ENCODE measurements at places on chromosomes 6 and 20.

GRCh38 chr6:41774841-41775240 lies 4.9 kb downstream of the FRS3 start:
- H3K27ac ChIP-seq: no peak overlapping the region
- H3K27me3 ChIP-seq: no peaks in the 10 kb centered on the region
- DNase-seq: no peak

- H3K27me3 ChIP-seq: no peaks in the 10 kb centered on the region
- H3K27ac ChIP-seq: no peak overlapping the region
- H3K4me3 ChIP-seq: no peak overlapping the region
- H3K4me1 ChIP-seq: no peaks in the 10 kb centered on the region
- no peak for DNase-seq
- H3K36me3 ChIP-seq: no peaks in the 10 kb centered on the region
Observed at GRCh38 chr20:22430154-22430745, 154.1 kb downstream of the FOXA2 start.

GRCh38 chr6:81126150-81126549 lies 626.3 kb downstream of the TENT5A start:
- no peak for DNase-seq
- H3K27ac ChIP-seq: no peak overlapping the region
- H3K27me3 ChIP-seq: no peaks in the 10 kb centered on the region
- no peaks in the 10 kb centered on the region for H3K4me1 ChIP-seq
- no peaks in the 10 kb centered on the region for H3K36me3 ChIP-seq
- no peak overlapping the region for H3K4me3 ChIP-seq

DNA sequence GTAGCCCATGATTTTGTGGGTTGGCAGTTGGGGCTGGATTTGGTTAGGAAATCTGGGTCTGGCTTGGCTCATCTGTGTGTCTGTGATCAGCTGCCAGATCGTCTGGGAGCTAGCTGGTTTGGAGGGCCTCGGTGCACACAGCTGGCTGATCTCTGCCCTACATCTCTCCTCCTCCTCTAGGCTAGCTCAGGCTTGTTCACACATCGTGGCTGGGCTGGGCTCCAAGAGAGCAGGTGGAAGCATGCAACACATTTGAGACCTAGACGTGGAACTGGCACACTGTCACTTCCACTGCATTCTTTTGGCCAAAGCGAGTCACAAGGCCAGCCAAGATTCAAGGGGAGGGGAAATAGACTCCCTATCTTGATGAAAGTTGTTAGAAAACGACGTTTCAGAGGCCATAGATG lies 15.9 kb downstream of the NDUFAF5 start:
- no peak for DNase-seq
- no peaks in the 10 kb centered on the region for H3K27me3 ChIP-seq
- H3K27ac ChIP-seq: no peak overlapping the region
- peaks cover 5% of the 10 kb centered on the region for H3K4me1 ChIP-seq
- H3K36me3 ChIP-seq: peaks cover 59% of the 10 kb centered on the region

Data from activated T-helper 2 cell treated with anti-CD3 and anti-CD28 coated beads, Interferon-gamma antibody, Interleukin-2, Interleukin-4, amounts not matched to agents 10 μg/mL and 5 μg/mL and 100 μg/mL, durations not matched to agents 14 hours and 24 hours and 36 hours (primary cell).